ENCODE measurements at places on chromosomes 13 and 19.

DNA sequence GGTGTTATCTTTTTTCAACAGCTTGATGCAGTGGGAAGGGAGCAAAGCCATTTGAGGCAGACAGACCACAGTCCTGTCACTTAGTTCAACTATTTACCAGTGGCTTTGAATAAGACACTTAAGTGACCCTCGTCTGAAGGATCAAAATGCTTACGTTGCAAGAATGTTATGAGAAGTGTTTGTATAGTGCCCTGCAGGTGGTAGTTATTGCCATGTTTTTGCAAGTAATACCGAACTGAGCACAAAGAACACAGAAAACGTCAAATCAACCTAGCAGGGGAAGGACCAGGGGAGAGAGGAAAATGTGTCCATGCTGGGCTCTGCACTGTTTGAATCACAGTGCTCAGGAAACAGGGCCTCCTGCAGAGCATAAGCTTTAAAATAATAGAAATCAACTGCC lies 2.8 kb downstream of the SOHLH2 start:
- DNase-seq = no peak

- DNase-seq = no peak
Observed at GRCh38 chr13:91056746-91057145, 290.7 kb upstream of the MIR17HG start.

GRCh38 chr19:12092956-12093355 lies 28.4 kb downstream of the ZNF844 start:
- no peak for DNase-seq

DNA sequence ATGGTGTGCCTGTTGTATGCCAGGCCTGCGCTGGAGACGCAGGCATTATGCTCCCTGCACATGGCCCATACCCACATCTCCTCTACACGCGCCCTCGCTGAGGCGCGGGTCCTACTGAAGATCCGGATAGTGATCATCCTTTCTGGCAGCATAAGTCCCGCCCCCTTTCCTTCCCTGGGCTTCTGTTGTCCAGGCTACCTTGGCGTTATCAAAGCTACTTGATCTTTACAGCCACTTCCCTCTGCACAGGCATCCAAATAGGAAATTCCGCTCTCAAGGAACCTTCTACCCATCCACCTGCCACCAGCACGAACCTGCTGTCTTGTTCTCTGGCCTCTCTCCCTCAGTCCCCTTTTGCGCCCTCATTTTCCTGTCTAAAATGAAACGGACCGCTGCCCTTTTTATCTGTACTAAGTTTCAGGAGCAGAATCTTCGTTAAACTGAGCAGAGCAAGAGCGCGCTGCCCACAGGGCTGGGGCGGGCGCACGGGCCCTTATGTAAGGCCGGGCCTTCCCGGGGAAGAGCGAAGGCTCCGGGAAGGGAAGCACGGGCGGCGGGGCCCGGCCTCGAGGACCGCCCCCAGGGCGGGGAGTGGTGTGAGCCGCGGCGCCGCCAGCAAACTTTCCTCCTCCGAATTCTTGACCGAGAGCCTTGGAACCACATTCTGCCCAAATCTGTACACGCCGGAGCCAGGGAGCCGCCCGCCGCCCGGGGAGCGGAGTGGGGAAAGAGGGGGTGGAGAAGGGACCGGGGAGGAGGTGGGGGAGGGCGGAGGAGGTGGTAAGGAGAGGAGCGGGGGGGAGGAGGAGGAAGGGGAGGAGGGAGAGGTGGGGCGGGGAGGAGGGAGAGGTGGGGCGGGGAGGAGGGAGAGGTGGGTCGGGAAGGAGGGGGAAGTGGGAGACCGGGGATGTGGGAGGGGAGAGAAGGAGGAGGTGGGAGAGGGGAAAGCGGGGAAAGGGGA lies 920 bp upstream of the UBE2L5 start:
- peak; percentile 14 for DNase-seq

DNA sequence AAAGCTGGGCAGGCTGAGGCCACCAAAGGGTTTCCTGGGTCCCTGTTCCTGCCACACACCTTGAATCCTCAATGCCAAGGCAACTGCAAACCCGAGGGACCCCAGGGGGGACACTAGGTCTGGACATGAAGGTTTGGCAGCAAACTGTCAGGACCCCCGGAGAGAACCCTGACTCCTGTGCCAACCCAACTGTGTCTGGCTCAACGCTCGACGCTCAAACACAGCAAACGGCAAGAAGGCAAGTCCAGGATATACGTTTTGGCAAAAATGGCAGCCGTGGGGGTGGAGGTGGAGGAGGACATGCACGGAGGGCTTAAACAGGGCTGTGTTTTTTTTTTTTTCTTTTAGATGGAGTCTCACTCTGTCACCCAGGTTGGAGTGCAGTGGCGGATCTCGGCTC lies 73.0 kb downstream of the GADD45B start:
- DNase-seq = no peak

GRCh38 chr13:70189981-70190380 lies 81.7 kb upstream of the KLHL1 start:
- no peak for DNase-seq

DNA sequence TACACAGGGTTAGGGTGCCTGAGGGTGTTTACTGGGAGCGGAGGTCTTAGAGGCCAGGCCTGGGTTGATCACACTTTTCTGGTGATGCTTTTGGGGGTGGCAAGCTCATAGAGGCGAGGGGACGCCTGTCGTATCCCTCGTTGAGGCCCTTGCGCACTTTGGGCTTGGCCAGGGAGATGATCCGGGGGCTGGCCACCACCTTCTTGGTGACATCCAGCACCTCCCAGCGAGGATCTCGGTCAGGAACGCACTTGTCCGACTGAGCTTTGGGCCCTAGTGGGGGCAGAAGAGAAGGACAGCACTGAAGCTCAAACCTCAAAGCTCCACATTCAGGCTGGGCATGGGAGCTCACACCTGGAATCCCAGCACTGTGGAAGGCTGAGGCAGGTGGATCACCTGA lies 17.6 kb upstream of the MIER2 start:
- no peak for DNase-seq

DNA sequence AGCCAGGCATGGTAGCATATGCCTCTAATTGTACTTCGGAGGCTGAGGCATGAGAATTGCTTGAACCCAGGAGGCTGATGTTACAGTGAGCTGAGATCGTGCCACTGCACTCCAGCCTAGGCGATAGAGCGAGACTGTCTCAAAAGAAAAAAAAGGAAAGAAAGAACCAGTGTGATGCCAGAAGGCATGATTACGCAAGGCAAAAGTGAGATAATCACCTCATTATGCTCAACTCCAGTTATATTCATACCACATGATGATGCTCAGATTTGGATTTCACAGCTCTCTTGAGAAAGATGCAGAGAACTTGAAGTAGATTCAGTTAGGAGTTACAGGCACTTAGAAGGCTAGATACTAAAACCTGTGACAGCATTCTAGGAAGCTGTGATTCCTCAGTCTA lies 21.8 kb downstream of the RCBTB1 start:
- DNase-seq = no peak

- DNase-seq = no peak
Observed at GRCh38 chr19:45852983-45853382, 10.0 kb downstream of the SYMPK start.

DNA sequence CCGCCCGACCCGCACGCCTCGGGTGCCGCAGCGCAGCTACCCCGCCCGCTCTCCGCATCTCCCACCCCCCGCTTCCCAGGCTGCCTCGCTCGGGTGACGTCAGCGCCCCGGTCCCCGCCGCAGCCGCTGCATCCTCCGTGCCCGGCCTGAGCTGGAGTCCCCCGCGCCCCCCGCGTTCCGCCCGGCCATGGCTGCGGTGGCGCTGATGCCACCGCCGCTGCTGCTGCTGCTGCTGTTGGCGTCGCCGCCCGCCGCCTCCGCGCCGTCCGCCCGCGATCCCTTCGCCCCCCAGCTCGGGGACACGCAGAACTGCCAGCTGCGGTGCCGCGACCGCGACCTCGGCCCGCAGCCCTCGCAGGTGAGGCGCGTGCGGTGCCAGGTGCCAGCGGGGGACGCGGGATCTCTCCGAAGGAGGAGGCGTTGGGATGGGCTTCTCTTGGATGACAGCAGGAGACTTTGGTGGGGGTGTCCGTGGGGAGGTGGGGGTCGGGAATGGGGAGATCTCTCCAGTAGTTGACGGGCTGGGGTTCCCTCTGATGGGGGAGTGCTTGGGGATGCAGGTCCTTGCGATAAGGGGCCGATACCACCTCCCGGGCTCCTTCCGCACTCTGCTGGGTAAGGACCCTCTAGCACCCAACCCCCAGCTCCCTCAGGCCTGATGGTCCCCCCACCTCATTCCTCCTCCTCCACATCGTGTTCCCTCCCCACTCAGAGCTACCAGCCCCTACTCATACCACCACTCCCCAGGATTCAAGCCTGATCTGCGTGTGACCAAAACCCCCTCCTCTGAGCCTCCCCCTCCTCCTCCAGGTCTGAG lies at the start of gene TMEM59L:
Gene TMEM59L (plus strand): TSS at position 99 of the 817 bp plus-strand sequence. CDS start 89 bp downstream, at position 188.
- DNase-seq = no peak

DNA sequence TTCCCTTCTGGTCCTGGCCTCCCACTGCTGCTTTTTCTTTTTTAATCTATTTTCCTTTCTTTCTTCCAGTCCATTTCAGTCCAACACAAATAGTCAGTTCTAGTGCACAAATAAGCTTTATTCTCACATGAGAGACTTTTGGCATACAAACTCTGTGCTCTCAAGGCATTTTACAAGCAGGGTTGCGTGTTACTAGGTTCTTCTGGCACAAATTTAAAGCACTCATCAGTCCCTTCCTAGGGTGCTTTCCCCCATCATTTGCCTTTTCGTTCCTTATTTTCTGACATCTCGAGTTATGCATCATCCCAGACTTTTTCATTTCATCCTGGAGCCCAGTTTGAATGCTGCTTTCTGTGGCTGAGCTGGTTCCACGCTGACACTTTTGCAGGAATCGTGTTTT lies 29.8 kb upstream of the IL17D start:
- no peak for DNase-seq

- DNase-seq = no peak
Observed at GRCh38 chr19:4130744-4131438, 7.0 kb upstream of the MAP2K2 start.

GRCh38 chr13:103276775-103277498 lies 210.7 kb upstream of the SLC10A2 start:
- DNase-seq = no peak

- peak; percentile 24 for DNase-seq
Observed at GRCh38 chr13:36418022-36418805, 14.1 kb upstream of the CCNA1 start.

- peak; percentile 71 for DNase-seq
Observed at GRCh38 chr13:48155848-48156247, 60.9 kb upstream of the MED4 start.

GRCh38 chr19:5648464-5648863 lies 25.6 kb downstream of the SAFB start:
- no peak for DNase-seq

- DNase-seq = no peak
Observed at GRCh38 chr19:52897138-52897935, at the start of gene ZNF320. TSS of gene ZNF320 (minus strand) at chr19:52897635. CDS start at chr19:52890255, 7,380 bp downstream.

GRCh38 chr19:24081056-24081455 lies 5.9 kb upstream of the ZNF254 start:
- DNase-seq = peak; percentile 34

DNA sequence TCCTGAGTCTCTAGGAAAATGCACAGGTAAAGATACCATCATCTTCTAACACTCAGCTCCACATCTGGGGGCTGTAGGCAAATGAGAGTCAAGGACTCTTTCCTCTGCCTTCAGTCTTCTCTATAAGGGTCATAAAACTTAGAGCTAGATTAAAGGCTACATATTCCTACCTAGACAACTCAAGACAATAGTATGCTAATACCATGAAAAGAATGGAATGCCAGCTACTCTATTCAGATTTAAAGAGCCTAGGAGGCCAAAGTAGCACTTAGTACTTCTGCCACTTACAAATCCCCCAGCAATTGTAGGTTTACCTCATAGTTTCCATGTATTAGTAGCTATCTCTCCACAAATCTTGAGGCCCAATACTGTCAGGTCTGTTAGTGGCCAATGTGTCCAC lies 453.0 kb downstream of the SLITRK5 start:
- no peak for DNase-seq

DNA sequence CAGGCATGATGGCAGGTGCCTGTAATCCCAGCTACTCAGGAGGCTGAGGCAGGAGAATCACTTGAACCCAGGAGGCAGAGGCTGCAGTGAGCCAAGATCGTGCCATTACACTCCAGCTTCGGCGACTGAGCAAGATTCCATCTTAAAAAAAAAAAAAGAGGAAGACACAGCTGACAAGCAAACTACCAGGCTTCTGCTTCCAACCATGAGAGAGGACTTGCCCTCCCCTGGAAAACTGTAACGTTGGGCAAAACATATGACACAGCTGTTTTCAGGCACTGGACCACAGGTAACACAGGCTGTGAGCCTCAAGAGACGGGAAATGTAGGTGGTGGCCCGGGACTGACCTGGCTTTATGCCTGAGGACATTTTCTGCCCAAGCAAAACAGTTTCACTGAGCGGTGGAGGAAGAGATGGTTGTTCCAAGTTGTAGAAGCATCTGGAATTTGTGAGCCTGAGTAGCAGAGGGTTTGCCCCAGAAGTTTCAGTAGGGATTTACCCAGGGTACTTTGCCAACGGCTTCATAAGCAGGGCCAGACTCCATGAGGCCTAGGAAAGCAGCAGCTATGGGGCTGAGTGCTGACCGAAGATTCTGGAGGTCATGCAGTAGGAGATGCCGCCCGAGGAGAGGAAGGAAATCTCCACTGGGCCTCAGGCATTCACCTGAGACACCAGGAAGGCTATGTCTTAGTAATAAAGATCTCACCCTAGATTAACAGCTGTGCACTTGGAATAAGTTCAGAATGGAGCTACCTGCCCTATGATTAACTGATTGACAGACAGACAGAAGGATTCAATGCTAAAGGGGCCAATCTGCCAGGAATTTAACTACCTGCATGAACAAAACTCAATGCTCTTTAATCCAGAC lies 88.0 kb downstream of the ABCC4 start:
- no peak for DNase-seq

GRCh38 chr19:30865511-30865910 lies 483.7 kb downstream of the TSHZ3 start:
- DNase-seq = no peak

- no peak for DNase-seq
Observed at GRCh38 chr13:51843529-51843928, 1.4 kb downstream of the TMEM272 start.

- no peak for DNase-seq
Observed at GRCh38 chr13:44160591-44161191, 212.9 kb upstream of the SERP2 start.

DNA sequence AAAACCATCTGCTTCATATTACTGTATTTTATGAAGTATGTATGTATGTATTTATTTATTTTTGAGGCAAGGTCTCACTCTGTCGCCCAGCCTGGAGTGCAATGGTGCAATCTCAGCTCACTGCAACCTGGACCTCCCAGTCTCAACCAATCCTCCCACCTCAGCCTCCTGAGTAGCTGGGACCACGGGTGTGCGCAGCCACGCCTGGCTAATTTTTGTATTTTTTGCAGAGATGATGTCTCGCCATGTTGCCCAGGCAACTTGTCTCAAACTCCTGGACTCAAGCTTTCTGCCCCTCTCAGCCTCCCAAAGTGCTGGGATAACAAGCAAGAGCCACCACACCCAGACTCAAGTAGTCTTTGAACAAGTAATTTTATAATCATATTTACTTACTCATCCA lies 5.5 kb downstream of the KATNAL1 start:
- DNase-seq = no peak

GRCh38 chr13:82116422-82116989 lies 1765.8 kb downstream of the SLITRK1 start:
- no peak for DNase-seq

GRCh38 chr19:43639519-43640423 lies at the start of gene CADM4:
TSS of gene CADM4 (minus strand) at chr19:43639850. CDS start at chr19:43639790, 60 bp downstream.
- no peak for DNase-seq

GRCh38 chr19:28878862-28879566 lies 333.9 kb downstream of the UQCRFS1 start:
- DNase-seq = peak; percentile 76

GRCh38 chr19:15837221-15837731 lies 21.8 kb upstream of the OR10H1 start:
- peak; percentile 29 for DNase-seq

All from Kasumi-1 (cell line).